ENCODE measurements at places on chromosomes 1 and 21.

- DNase-seq, result no peak
- no peaks in the 10 kb centered on the region for H3K36me3 ChIP-seq
- no peaks in the 10 kb centered on the region for H3K27me3 ChIP-seq
Measured at GRCh38 chr1:41650028-41650880, 165.8 kb upstream of the EDN2 start.

- no peak overlapping the region for H3K4me3 ChIP-seq
- no peak overlapping the region for H3K27ac ChIP-seq
- H3K36me3 ChIP-seq, result no peaks in the 10 kb centered on the region
Measured at GRCh38 chr1:221059506-221059905, 180.3 kb downstream of the HLX start.

- no peak for DNase-seq
- H3K27ac ChIP-seq, result peak overlapping the region; percentile 66
- H3K4me1 ChIP-seq, result peaks cover 8% of the 10 kb centered on the region
Measured at GRCh38 chr1:55636696-55637095, 421.5 kb upstream of the USP24 start.

- H3K27me3 ChIP-seq, result no peaks in the 10 kb centered on the region
- no peak overlapping the region for H3K27ac ChIP-seq
- no peak overlapping the region for H3K4me3 ChIP-seq
- no peaks in the 10 kb centered on the region for H3K36me3 ChIP-seq
Measured at GRCh38 chr1:41586230-41586629, 101.7 kb upstream of the EDN2 start.

DNA sequence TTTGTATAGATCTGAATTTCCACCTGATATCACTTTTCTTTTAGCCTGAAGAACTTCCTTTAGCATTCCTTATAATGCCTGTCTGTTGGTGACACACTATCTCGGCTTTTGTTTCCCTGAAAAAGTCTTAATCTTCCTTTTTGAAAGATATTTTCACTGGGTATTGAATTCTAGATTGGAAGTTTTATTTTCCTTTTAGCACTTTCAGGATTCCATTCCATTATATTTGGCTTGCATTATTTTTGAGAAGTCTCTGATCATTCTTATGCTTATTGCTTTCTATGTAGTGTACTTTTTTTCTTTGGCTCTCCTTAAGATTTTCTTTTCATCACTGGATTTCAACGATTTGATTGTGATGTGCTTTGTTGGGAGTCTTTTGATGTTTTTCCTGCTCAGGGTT is 510.7 kb downstream of the RWDD3 start:
- no peaks in the 10 kb centered on the region for H3K4me1 ChIP-seq
- no peak overlapping the region for H3K27ac ChIP-seq
- H3K4me3 ChIP-seq, result no peak overlapping the region
- DNase-seq, result no peak
- H3K27me3 ChIP-seq, result no peaks in the 10 kb centered on the region
- H3K36me3 ChIP-seq, result no peaks in the 10 kb centered on the region

DNA sequence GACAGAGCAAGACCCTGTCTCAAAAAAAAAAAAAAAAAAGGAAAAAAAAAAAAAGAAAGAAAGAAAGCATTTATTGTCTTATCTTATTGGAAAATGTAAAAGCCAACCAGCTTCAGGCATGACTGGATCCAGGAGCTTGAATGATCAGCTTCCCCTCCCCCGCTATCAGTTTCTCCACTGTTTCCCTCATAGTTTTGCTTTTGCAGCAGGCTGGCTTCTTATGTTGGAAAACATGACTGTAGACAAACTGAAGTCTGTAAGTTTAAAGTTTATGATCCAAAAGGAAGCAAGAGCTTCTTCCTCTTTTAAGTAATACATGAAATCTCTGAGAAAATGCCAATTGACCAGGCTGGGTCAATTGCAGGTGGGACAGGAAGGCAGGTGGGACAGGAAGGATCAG is 52.2 kb downstream of the FHAD1 start:
- no peaks in the 10 kb centered on the region for H3K27me3 ChIP-seq
- H3K27ac ChIP-seq, result no peak overlapping the region
- DNase-seq, result no peak
- H3K4me1 ChIP-seq, result no peaks in the 10 kb centered on the region
- H3K4me3 ChIP-seq, result no peak overlapping the region

GRCh38 chr1:243970077-243970476 is 81.0 kb upstream of the ZBTB18 start:
- no peak overlapping the region for H3K4me3 ChIP-seq
- DNase-seq, result no peak
- no peak overlapping the region for H3K27ac ChIP-seq
- H3K36me3 ChIP-seq, result no peaks in the 10 kb centered on the region

- no peak overlapping the region for H3K27ac ChIP-seq
- H3K4me1 ChIP-seq, result no peaks in the 10 kb centered on the region
- H3K4me3 ChIP-seq, result no peak overlapping the region
- H3K27me3 ChIP-seq, result no peaks in the 10 kb centered on the region
- no peaks in the 10 kb centered on the region for H3K36me3 ChIP-seq
- no peak for DNase-seq
Measured at GRCh38 chr1:194931166-194931565, 1677.1 kb downstream of the KCNT2 start.

DNA sequence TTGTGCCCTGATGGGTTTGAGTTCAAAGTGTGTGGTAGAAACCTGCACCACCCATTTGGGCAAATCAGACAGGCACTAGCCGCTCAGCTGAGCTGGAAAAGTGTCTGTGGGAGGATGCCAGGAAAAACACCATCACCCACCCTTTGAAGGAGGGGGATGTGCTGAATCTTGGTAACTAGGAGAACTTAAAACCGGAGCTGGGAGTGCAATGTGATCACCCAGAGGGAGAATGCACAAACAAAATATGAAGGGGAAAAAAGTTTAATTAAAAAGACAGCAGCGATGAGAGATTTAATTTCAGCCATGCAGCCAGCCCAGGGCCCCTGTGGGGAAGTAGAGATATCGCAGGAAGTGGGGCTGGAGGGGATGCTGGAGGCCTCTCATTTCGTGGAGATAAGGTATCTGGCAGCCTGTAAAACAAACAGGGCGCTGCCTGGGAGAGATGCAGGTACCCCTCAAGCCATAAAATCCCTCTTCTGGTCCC is 86.8 kb upstream of the BCAR3 start:
- peaks cover 17% of the 10 kb centered on the region for H3K4me1 ChIP-seq
- no peak overlapping the region for H3K27ac ChIP-seq
- no peak overlapping the region for H3K4me3 ChIP-seq
- no peaks in the 10 kb centered on the region for H3K36me3 ChIP-seq
- DNase-seq, result no peak

GRCh38 chr1:230507666-230508402 is 81.7 kb upstream of the PGBD5 start:
- no peaks in the 10 kb centered on the region for H3K27me3 ChIP-seq
- no peaks in the 10 kb centered on the region for H3K4me1 ChIP-seq
- no peak overlapping the region for H3K27ac ChIP-seq
- no peak for DNase-seq

GRCh38 chr1:63324779-63325119 is 2.4 kb downstream of the FOXD3 start:
- H3K27ac ChIP-seq, result peak overlapping the region; percentile 99
- peaks cover 96% of the 10 kb centered on the region for H3K27me3 ChIP-seq
- H3K4me3 ChIP-seq, result peak overlapping the region; percentile 50

DNA sequence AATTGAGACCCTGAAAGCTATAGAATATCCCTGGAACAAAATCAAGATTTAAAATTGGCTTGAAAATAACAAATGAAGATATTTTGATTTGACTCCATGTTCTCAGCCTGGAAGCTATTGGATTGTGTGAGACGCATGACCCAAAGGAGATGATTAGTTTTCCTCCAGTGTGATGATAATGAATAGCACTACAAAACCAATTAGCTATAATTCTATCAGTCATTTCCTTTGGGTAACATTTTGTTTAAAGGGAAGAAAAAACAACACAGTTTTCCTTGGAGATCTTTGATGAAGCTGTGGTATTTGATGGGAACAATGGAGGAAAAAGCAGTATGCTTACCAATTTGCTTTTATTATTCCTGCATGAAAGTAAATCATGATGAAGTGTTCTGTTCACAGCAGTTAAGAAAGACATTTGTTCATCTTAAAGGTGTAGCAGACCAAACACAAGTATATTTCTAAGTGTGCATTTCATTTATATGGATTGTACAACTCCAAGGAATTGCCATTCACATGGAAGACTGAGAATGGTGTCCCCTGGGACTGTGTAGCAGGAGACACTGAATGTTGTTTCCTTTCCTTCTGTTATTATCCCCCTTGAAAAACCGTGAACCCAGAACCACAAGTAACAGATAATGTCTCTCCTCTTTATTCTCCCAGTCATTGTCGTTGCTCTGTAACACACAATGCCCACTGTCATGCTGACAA is 111.4 kb downstream of the CACHD1 start:
- DNase-seq, result no peak
- no peak overlapping the region for H3K4me3 ChIP-seq

GRCh38 chr1:65222340-65222940 is 74.4 kb downstream of the AK4 start:
- H3K27ac ChIP-seq, result no peak overlapping the region
- DNase-seq, result no peak
- H3K36me3 ChIP-seq, result peaks cover 9% of the 10 kb centered on the region
- H3K27me3 ChIP-seq, result no peaks in the 10 kb centered on the region
- H3K4me3 ChIP-seq, result no peak overlapping the region

DNA sequence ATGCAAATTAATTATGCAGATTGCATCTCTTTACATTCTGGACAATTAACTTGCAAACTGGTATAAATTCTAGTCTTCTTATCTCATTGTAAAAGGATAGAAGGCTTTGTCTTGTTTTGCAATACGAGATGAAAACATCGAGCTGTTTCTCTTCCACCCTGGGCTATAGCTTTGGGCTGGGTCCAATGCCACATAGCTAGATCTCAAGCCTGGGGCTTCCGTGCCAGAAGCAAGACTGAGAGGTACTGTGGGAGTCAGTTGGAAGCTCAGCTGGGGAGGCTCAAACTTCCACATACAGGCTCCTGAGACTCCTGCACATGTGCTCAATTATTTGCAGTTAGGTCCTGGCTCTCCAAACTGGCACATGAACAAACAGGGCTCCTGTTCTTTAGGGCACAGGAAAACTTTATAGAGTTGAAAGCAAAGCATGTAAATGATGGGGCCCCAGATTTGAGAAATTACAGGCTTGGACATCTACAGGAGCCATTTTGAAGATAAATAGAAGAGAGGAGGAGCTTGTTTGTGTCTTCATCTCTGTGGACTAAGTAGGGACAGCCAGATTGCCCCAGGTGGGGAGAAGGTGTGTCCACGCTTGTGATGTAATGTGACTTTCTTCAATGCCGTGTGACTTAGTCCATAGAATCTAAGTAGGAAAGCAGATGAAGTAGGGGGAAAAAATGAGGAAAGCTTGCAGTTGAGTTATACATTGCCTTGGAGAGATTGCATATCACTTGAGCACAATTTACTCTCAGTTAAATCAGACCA is 65.9 kb upstream of the SIPA1L2 start:
- no peak for DNase-seq
- no peaks in the 10 kb centered on the region for H3K27me3 ChIP-seq
- no peak overlapping the region for H3K27ac ChIP-seq

- H3K4me1 ChIP-seq, result no peaks in the 10 kb centered on the region
- DNase-seq, result no peak
- H3K27me3 ChIP-seq, result no peaks in the 10 kb centered on the region
- H3K36me3 ChIP-seq, result no peaks in the 10 kb centered on the region
Measured at GRCh38 chr1:79711001-79711431, 704.5 kb upstream of the ADGRL4 start.

All from tibial nerve (tissue), 4 donors.